Activated CD8-positive, alpha-beta memory T cell treated with anti-CD3 and anti-CD28 coated beads for 4 hours (primary cell): ENCODE measurements at places on chromosomes 4 and X.

- no peak for DNase-seq
Measured at GRCh38 chr4:153217440-153217839, 13.2 kb downstream of the TRIM2 start.

DNA sequence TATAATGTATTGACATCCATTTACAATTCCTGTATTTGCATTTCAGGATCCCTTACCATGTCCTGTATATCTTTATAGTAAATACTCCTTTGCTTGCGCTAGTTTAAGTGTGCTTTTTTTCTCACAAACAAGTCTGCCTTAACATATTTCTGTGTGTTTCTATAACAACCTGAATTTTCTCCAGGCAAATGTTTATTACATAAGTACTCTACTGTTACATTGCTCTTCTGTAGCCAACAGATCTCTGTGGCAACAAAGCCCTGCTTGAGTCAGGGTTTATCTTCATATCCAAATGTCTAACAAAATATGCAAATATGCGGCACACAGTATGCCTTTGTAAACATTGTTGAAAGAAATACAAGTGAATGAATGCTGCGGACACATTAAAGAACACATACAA is 625.5 kb downstream of the TLL1 start:
- no peak for DNase-seq

GRCh38 chr4:80070880-80071603 is 2.0 kb downstream of the ANTXR2 start:
- no peak for DNase-seq

- DNase-seq = no peak
Measured at GRCh38 chrX:140087875-140088274, 122.6 kb upstream of the CXorf66 start.

- no peak for DNase-seq
Measured at GRCh38 chr4:84647312-84647884, 64.5 kb downstream of the CDS1 start.

DNA sequence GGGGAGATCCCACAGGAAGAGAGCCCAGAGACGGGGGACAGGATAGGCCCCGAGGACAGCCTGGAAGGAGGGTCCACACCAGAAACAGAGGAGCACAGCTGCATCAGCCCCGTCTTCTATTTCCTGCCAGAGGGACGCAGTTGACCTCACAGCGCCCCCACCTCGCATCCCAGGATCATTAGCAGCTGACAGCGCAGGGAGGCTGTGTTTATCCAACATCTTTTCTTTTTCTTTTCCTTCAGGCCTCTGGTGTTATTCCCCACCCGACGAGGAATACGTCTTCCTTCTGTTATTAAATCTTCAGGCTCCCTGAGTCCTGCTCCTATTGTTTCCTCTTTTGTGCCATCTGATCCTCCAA is 75.4 kb downstream of the DCHS2 start:
- no peak for DNase-seq

- DNase-seq = no peak
Measured at GRCh38 chr4:5893591-5893990, 705 bp upstream of the CRMP1 start.

GRCh38 chrX:130321550-130321949 is 18.2 kb upstream of the SLC25A14 start:
- no peak for DNase-seq

DNA sequence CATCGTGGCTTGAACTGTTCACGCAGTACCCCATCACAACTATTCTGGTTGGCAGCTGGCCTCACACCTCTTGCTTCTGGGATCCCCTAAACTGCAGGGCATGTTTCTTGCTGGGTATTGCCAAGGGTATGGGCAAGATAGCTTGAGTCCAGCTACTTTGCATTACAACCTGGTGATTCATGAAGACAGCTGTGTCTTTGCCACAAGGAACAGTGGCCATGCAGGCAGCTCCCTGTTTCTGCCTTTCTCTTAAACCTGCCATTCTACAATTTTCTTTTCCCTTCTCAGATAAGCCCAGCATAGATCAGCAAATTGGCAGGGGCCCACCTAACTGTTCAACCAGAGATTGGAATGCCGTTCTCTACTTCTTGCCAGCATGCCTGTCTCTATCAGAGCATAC is 42.8 kb downstream of the TENM3 start:
- DNase-seq = no peak

DNA sequence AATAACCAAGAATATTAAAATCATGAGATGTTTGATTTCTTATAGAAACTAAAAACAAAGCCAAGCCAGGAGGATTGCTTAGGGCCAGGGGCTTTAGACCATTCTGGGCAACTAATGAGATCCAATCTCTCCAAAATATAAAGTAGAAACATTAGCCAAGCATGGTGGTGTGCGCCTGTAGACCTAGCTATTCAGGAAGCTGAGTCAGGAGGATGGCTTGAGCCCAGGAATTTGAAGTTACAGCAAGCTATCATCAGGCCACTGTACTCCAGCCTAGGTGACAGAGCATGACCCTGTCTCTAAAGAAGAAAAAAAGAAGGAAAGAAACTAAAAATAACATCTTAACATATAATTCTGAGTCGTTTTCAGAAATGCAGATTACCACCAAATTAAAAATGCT is 96.7 kb downstream of the NAF1 start:
- DNase-seq = no peak

- no peak for DNase-seq
Measured at GRCh38 chr4:11004818-11005217, 320.2 kb upstream of the CLNK start.

GRCh38 chr4:122602277-122603142 is 18.4 kb downstream of the IL21 start:
- no peak for DNase-seq

DNA sequence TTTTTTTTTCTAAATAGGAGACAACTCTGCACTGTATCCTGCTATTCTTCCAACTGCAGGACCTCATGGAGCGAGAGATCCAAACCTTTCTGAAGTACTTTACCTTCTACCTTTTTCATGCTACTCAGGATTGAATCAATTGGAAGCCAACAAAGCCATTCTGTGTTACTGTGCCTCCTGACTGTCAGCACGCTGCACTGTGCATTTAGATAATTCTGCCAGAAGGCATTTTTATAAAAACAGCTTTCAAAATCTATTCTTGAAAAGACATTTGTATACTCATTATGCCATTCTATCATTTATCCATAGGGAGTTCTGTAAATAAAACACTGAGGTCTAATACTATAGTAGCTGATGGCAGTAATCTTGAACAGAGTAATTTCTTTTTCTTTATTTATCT is 142.8 kb downstream of the SLIT2 start:
- DNase-seq = no peak

DNA sequence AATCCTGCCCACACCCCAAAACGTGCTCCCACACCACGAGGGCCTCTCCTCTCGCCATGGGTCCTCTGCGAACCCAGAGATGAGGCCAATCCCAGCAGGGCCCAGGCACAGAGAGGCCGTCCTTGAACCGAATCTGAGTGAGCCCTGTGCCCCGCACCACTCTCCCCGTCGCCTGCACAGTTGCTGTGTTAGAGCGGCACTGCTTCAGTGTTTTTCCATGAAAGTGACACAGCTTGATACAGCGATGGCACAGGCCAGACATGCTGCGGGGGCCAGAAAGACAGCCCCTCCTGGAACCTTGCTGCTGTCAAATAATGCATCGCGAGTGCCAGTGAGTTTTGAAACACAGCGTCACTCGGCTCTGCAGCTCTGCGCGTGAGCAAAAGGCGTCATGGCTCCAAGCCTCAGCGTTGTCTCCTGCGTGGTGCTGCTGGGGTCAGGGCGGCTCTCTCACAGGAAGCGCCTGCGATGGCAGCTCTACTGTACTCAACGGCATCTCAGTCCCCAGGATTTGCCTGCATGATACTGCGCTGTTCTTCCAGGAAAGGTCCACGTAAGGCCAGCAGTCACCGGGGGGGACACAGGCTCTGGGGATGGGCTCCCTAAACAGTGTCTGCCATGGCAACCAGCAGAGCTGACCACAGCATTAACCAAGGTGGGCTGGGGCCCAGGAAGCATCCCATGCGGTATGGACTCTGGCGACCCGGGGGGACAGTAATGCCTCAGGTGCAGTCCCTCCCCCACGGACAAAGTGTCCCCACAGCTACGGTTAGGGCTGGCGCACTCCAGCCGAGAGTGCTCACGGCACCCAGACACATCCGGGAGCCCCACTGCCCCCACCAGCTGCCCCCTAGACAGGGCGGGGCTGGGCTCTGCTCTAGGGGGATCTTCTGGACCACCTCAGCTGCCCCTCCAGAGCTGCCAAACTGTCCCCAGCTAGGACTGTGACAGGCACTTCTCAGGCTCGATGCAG is 63.1 kb downstream of the ACOX3 start:
- DNase-seq = no peak

DNA sequence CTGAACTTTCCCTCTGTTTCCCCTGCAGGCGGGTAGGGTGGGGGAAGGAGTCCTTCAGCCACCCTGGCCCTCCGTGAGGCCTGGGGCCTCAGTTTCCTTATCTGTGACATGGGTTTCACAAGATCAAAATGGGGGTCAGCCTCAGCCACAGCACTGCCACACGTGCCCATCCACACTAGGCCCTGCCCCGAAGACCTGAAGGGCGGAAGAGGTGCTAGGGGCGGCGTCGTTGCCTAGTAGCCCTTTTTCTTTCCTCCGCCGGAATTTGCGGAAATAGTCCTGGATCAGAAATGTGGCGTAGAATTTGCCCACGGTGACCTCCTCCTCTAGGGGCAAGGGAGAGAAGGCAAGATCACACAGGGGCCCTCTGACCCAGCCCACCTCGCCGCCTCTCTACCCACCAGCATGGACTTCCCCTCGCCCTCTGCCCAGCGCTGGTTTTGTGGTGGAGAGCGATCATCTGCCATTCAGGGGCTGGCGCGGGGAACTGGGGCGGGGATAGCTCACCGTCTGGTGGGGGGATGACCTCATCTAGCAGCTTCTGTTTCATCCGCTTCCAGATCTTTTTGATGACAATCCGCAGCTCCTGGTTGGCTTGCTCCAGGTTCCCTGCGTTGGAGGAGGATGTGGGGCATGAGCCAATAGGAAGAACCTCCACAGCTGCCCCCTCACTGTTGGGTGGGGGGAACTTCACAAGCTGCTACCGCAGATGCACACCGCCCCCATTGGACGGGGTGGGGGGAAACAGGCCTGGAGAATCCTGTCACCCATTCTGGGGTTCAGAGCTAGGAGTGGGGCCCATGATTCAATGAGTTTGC is 9.7 kb upstream of the SYP start:
- no peak for DNase-seq

DNA sequence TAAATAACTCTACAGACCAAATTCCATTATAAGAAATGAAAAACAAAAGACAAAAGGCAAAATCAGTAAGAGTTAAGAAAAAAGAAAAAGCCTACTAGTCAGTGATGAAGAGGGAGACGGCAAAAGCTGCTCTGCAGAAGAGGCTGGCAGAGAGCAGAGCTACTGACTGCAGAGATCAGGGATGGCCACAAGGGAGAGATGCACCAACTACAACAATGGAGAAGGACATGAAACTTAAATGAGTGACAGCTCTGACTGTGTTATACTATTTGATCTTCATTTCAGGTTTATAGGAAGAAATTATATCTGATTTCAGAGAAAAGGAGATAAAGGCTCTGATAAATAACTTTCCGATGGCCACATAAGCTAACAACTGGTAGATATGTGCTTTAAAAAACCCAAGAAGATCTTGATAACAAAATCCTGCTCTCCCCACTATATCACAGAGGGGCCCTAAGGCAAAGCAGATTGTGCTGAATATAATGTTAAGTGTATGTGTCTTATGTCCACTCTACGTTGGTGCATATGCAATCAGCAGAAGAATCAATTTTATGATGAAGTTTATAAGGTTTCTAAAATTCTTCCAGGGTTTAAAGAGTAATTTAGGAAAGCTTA is 58.4 kb upstream of the COX18 start:
- DNase-seq = no peak

GRCh38 chr4:109967798-109968520 is 55.3 kb downstream of the EGF start:
- no peak for DNase-seq

- no peak for DNase-seq
Measured at GRCh38 chr4:104589264-104589868, 94.7 kb upstream of the CXXC4 start.

- DNase-seq = no peak
Measured at GRCh38 chrX:71053217-71053621, 14.9 kb downstream of the SNX12 start.

GRCh38 chrX:150536455-150537116 is 31.8 kb upstream of the MTM1 start:
- no peak for DNase-seq

DNA sequence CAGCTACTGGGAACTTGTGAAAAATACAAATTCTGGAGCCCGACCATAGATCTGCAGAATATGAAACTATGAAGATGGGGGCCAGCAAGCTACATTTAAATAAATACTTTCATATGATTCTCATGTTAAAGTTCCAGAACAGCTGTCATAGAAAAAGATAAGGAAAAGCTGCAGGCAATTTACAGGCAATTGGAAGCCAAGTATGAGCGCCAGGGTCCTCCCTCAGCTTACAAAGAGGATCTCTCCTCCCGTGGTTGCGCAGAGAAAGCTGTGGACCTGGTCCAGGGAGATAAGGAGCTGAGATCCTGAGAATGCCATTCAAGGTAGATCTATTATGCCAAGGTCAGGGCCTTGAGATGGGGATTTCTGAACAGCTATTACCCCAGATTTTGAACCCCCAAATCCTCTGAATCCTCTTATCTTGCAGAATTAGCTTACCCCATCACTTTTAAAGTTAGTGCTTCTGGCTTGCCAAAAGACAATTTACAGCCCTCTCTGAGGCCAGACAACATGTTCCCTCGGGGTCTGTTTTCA is 25.6 kb upstream of the FRAS1 start:
- DNase-seq = no peak

DNA sequence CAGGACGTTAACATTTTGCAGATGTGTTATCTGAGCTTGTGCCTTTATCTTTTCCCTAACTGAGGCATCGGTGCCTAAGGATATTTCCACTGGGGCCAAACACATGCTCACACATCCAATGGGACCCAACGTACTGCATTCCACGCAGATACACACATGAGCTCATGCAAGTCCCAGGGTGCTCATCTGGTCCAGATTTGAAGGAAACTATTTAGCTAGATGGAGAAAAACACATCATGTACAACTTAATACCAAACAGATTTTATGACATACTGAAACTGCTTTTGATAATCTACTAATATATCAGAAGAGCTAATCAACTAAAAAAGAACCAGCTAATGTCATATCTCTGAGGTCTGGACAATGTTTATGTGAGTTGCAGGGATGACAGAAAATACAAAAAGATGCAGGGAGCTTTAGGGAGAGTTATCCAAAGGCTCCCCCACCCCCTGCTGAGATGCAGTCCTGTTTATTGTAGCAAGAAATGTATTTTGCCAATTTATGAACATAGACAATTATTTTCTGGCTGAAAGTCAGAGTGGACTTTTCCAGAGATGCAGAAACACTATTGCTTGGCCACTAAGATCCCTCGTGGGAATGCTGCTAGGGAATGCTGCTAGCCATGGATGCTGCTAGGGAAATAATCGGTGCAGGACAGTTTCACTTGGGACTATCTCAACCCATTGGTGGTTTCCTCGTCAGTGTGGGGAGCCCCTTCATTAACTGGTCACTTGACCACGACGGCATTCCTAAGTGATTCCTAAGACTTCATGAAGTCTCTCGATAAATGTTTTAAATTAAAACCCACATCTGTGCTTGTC is 172.8 kb downstream of the SMIM20 start:
- no peak for DNase-seq
